ENCODE measurements at places on chromosomes 11 and 22. TPM values are rescaled to one million over a fixed set of nuclear protein-coding genes. Genes with fewer than 3 reads are reported as not detected.

Gene RFPL1
- not detected for polyA plus RNA-seq

Gene TBX10
- polyA plus RNA-seq = not detected

Gene IGHMBP2
- 2.3 TPM for polyA plus RNA-seq

Gene MUC6
- not detected for polyA plus RNA-seq

Gene SLC22A25
- polyA plus RNA-seq = not detected

Gene RANGAP1
- 2.4 TPM for polyA plus RNA-seq

Gene PKDREJ
- polyA plus RNA-seq = not detected
